ENCODE measurements at places on chromosomes 7 and 10.

DNA sequence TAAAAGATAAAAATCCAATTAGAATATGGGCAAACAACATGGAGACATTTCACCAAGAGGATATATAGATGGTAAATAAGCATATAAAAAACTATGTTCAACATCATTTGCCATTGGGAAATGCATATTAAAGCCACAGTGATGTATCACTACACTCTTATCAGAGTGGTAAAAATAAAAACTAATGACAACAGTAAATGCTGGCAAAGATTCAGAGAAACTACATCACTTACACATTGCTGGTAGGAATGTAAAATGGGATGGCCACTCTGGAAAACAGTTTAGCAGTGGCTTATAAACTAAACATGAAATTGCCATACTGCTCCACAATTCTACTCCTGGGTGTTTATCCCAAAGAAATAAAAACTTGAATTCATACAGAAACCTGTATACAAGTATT, 59.2 kb downstream of the CROT start:
- no peak for DNase-seq

GRCh38 chr10:58158806-58159205, 108.9 kb downstream of the IPMK start:
- DNase-seq, result no peak

DNA sequence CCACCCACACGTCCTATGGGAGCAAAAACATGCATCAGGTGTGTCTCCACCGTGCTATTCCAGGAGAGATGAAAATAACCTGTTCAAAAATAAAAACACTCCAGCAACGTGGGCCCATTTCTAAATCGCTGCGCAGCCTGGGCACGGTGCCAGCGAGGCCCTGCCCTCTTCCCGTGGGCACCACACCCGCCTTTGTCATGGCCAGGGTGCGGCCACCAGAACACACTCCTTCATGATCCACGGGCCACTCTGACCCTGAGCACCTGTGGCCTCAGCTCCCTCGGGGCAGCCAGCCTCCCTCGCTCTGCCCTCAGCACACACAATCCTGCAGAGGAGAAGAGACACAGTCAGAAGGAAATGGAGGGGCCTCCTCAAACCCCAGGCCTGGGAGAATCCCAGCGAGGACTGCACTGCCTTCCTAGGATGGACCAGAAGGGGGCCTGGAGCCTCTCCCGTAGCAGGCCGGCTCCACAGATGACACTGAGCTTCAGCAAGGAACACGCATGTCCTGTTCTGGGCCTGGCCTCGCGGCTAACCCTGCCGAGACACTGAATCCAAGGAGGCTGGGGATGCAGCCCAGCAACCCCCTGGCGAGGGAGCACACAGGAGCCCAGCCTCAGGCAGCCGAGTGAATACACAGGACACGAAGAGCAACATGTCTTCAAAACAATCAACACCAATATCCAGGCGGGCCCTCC, 169.0 kb downstream of the MAD1L1 start:
- peak; percentile 13 for DNase-seq

GRCh38 chr10:118047157-118047719, 497 bp upstream of the RAB11FIP2 start:
- no peak for DNase-seq

DNA sequence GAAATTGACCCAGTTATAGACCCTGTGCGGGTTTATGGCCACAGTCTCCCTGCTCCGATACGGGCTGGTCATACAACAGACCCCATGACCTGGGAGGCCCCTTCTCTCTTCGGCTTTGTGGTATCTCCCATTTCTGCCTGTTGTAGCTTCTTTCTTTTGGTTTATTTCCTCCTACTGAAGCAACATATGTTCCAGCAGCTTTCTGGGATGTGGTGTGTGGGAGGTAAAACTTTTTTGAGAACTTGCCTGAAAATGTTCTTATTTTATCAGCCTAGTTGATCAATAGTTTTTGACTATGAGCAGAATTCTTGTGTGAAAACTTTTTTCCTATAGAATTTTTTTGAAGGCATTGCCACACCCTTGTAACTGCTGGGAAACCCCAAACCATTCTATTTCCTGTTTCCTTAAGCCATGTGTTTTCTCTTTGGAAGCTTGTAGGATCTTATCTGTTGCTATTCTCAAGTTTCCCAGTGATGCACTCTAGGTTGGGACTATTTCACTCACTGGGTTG, 80.0 kb downstream of the DAGLB start:
- no peak for DNase-seq

DNA sequence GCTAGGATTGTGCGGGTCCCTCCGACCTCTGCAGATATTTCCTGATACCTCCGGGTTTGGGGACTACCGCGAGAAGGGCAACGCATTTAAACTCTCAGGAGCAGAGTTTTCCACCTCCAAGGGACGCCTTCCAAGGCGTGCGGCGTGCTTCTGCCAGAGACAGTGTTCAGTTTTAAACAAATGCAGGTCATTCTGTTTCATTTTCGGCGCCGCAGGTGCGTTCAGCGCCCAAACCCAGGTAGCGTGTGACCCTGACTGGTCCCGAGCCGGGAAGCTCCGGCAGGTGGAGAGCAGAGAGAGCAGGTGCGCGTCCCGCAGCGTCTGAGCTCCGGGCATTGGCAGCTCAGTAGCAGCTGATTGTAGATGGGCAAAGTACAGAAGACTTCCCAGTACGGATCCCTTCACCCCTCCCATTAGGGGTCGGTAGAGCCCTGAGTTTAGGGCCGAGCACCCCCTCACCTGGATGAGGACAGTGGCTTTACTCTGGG, 1.4 kb upstream of the CYP26A1 start:
- no peak for DNase-seq

GRCh38 chr10:34222359-34222758, 592.7 kb downstream of the PARD3 start:
- no peak for DNase-seq

DNA sequence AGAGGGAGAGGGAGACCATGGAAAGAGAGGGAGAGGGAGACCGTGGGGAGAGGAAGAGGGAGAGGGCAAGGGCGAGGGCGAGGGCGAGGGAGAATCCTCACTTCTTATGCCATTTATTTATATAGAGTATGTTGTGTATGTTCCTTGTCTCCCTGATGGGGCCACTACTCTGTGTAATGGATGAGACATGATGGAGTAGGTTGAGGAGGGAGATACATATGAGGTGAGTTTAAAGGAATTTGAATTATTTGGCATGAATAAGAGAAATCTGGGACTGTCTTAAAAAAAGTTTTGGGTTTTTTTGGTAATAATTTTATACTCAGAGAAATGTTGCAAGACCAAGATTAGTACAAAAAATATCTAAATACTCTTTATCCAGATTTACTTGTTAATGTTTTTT, 20.1 kb downstream of the CCSER2 start:
- no peak for DNase-seq

GRCh38 chr10:86770412-86770960, 14.1 kb downstream of the BMPR1A start:
- no peak for DNase-seq

DNA sequence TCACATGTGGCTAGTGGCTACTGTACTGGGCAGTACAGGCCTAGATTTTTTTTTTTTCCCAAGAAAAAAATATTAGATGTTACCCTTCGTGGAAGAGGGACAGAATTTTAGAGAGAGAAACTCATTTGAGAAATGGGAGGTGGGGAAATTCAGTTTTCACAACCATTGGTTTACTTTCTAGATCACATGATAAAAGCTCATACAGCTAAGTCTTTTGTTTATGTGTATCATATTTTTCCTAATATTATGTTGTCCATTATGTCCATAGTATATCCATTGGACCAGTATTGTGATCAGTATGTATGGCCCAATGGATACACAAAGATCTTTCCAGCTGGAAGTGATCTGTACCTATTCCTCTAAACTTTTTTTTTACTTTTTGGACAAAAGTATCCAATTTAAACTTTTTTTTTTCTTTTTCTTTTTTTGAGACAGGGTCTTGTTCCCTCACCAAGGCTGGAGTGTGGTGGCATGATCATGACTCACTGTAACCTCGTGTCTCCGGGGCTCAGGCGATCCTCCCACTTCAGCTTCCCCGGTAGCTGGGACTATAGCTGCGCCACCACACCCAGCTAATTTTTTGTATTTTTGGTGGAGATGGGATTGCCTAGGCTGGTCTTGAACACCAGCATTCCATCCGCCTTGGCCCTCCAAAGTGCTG, 4.1 kb downstream of the CALU start:
- DNase-seq, result no peak

DNA sequence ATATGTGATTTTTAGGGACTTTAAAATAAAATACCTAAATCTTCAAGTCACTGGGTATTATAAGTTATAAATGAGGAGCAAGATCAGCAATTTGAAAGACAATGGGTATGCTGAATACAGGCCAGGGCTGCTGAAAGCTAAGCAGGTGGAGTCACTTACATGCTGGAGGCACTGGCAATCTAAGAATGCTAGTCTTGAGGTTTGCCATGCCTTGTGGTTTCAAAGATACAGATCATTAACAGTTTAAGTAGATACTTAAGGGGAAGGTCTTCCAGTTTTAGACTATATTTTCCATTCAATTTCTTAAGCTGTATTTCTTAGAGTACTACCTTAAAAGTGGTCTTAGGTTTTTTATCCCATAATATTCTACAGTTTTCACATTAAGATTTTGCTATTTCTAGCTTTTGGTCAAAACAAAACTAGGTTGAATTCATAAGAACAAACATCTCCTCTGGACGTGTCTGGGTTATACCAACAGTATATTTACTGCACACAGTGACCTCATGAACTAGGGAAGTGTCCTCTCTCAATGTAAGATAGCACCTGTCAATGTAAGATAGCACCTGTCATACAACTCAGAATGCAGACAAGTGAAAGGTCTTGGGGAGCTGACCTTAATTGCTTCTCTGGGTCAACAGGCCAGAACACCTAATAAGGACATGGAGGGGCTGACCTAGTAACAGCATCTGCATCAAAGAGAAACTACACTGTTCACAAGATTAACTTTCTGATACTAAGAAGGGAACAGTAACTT, 2.0 kb downstream of the SRI start:
- no peak for DNase-seq

DNA sequence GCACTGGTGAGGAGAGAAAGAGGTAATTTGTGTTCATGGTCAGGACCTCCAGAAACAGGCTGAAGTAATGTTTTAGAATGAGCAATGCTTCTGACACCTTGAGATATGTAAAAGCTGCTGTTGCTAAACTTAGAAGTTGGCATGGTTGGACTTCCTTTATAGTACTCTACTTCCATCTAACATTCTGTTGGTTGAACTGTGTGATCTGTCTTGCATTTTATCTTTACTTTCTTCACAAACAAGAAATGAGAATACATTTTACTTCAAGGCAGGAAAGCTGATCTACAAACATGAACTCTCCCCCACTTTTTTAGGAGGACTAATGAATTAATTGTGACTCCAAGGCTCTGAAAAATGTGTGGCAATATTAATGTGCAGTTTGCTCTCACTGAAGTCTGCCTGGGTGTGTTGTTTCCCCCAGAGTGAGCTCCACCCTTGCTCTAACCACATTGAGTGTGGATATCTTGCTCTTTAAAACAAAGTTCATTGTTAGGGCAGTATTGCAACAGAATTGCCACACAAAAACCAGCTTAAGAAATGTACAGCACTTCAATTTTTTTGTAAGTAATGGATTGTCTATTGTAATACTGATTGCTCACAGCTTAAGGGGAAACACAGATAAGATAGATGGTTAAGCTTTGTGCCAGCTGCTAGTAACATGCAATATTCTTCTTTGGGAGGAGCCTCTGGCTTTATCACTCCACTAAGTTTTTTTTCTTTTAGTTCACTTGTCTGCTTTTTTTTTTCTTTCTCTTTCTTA, 69.0 kb downstream of the ADD3 start:
- DNase-seq, result no peak

DNA sequence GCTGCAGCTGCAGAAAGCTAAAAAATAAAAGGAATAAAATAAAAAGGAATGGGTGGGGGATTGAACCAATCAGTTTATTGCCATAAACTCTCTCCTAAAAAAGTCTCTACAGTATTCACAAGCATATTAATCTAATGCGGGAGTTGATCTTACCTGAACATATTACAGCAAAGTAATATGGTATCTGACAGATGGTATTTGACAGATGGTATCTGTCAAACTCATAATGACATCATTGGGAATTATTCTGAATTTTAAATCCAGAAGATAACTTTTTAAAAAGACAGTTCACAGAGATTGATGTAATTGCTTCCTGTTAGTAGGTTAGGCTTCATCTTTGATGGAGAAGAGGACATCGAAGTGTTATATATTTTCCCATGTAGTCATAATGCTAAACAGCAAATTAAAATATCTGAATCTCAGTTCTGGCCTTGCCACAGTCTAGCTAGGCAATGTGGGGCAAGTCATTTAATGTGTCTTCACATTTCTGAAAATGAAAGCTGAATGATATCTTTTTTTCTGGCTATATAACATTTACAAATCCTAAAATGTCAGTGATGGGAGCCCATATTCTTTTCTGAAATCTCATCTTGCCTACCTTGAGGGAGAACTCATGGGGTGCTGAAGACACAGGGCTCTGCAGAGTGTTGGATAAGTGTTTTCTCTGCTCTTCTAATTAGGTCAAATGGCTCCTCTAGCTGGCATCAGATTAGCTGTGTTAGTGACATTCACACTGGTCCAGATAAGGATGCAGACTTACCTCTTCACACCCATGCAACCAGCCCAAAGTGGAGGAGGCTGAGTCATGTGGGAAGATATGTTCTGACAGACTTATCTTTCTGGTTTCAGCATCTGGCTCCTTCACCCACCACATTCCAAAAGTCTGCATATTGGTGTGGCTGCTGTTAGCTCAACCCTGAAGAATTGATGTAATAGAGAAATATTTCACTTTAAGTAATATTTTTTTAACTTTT, 2.1 kb upstream of the LIPM start:
- no peak for DNase-seq

DNA sequence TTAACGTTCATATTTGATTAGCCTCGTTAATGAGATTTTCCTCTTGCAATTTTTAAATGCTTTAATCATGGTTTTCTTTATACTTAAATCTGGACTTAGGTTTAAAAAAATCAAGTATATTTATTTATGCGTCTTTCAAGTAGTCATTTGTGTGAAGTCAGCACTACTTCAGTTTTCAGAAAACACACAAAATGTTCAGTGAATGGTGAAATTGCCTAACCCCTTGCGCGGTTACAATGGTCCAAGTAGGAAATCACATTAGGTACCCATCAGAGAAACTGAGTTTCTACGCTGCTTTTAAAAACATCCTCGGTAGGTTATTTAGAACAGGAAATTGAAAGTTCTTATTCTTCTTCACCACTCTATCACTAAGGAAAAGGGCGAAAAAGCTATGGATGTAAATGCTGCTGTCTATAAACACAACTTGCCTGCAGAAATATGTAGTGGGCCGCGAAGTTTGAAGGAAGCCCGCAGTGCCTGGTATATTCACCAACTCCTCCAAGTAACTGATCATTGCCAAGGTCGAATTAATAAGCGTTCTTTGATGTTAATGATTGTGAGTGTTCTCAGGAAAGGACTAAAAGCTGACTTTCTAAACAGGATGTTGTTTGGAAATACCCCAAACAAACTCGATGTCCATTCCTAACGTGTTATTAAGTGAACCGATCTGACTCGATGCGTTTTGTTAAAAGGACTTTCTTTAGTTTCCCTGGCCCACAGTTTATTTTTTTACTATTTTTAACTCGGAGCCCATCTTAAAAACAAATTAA, 1.0 kb downstream of the SYPL1 start:
- no peak for DNase-seq

Measured in smooth muscle cell of the brain vasculature (primary cell).